ENCODE measurements at places on chromosomes 6 and 20.

- no peak for DNase-seq
Measured at GRCh38 chr20:57620999-57621398, 773 bp upstream of the ZBP1 start.

DNA sequence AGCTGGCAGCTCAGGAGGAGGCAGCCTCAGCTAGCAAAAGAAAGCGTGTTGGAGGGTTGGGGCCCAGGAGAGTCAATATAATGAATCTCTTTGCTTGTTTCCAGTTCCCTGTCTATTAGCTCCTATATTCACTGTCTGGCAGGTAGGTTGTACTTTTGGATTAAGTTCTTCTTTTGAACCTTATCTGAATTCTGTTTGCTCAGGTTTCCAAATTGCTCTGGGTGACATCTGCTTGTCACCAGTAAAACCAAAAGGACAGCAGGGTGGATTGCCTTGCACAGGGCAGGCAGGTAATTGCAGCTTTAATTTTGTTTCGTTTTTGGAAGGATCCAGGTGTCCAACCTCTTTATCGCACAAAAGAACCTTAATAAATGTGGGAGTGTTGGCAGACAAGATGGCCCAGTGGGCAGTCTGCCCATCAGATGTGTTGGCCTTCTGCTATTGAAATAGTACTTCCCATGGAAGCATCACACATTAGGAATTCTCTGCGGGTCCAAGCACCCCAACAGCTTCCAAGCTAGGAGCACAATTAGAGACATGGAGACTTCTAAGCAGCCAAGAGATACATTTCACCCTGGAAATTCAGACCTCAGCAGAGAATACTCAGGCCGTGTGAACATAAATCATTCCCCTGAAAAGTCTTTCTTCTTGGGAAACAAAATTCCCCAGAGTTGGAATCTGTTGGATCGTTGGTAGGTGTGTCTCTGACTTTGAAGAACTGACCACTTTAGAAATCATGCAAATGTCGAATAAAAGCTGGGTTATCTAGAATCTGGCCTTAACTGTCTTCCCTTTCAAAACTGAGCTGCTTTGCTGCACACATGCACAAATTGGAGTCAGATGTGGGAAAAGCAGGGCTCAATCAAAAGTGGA lies 286.9 kb upstream of the BMP2 start:
- DNase-seq, result no peak

DNA sequence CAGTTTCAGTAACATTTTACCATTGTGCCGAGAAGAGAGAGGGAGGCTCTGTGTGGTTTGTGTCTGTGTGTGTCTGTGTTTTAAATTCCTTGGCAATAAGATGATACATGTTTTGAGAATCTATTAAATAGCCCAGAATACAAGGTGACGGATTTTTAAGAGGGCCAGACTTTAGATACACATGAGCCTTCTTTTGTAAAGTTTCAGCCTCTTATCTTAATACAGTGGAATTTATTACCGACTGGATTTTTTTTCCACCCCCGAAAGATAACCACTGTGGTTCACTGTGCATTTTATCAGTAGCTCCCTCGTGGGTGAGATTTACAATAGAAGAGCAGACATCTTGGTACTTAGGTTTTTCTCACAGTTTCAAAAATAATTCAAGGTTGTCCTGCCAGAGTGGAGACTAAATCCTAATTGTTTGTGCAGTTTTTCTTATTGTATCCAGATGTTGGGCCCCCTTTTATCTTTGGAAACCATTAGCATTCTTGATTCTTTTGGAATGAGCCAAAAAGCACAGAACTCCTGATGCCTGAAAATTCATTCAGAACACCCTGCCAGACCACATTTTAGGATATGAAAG lies 49.9 kb downstream of the STK4 start:
- no peak for DNase-seq

DNA sequence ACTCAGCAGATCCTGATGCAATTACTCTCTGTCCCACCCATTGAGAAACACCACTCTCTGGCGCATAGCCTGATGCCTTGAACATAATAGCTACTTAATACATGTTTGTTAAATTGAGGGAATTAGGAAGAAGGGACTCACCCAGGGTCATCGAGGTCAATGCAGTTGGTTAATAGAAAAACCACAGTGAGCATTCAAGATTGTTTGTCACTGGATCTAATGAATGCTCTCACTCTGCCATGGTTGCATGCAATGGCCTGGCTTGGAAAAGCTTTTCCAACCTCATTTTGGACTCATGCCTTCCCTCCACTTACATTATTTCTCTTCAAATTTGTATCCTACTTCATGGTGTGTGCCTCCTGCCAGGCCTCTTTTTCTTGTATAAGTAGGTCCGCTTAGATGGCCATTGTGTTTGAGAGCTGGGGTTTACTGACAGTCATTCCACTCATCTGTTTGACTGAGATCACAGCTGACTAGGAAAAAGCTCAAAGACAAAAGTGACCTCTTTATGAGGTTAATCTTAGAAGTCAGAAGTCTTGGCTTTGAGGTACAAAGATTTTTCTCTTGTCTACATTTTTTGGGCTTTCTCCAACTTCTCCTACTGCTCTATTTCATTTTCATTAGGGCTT lies 154.8 kb upstream of the RAB32 start:
- no peak for DNase-seq

- DNase-seq, result no peak
Measured at GRCh38 chr6:149324428-149324827, 6.9 kb downstream of the TAB2 start.

DNA sequence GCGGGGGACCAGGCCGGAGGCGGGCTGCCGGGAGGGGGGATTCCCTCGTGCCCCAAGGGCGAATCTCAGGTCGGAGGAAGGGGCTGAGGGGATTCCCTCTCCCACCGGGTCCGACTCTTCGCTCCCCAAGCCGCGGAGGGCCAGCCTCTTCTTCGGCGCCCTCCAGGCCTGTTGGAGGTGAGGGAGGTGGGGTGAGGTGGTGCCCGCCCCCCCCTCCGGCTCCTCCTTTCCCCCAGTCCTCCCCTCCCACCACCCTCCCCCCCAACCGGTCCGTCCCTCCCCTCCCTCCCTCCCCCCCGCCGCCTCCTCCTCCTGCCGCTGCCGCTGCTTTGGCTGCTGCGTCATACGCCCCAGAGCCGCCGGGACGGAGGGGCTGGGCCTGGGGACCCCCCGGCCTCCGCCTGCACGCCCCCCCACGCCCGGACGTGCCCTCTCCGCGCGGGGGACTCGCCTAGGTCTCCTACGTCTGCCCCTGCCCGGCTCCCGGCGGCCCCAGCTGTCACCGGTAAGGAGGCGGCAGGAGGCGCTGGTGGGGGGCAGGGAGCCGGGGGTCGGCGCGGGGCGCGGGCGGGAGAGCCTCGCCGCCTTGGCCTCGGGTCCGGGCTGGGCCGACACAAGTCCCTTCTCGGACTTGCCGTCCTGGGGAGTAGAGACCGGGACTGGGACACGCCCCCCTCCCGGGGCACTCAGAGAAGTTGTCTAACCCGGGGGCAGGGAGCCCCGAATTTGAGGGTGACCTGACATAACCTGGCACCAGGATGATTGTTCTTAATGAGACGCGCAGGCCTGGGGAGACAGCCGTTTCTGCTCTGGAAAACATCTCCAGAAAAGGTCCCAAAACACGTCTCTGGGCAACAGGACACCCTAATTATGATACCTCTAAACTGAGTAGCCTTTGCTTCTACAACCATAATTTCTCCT lies at the start of gene PHF1:
Gene PHF1 (plus strand): TSS at position 304 of the 921 bp plus-strand sequence. CDS start 1,250 bp downstream, outside the sequence.
- peak; percentile 71 for DNase-seq

DNA sequence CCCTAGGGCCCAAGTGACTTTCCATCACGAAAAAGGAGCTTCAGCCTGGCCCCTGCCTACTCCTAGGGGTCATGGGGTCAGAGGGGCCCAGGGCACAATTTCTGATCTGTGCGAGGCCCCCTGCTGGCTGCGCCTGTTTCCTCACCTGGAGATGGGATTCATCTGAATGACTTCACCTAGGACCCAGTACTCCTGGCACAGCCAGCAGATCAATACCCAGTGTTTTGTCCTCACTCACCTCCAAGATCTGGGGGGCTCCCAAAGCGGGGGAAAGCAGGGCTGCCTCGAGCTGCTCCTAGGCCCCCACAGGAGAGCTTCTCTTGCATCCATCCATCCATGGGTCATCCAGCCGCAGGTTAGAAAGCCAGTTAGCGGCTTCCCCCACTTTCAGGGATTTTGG lies 33.8 kb downstream of the CD40 start:
- DNase-seq, result peak; percentile 53
